ENCODE measurements at places on chromosomes 11 and 22. TPM values are rescaled to one million over a fixed set of nuclear protein-coding genes. Genes with fewer than 3 reads are reported as not detected.

DNA sequence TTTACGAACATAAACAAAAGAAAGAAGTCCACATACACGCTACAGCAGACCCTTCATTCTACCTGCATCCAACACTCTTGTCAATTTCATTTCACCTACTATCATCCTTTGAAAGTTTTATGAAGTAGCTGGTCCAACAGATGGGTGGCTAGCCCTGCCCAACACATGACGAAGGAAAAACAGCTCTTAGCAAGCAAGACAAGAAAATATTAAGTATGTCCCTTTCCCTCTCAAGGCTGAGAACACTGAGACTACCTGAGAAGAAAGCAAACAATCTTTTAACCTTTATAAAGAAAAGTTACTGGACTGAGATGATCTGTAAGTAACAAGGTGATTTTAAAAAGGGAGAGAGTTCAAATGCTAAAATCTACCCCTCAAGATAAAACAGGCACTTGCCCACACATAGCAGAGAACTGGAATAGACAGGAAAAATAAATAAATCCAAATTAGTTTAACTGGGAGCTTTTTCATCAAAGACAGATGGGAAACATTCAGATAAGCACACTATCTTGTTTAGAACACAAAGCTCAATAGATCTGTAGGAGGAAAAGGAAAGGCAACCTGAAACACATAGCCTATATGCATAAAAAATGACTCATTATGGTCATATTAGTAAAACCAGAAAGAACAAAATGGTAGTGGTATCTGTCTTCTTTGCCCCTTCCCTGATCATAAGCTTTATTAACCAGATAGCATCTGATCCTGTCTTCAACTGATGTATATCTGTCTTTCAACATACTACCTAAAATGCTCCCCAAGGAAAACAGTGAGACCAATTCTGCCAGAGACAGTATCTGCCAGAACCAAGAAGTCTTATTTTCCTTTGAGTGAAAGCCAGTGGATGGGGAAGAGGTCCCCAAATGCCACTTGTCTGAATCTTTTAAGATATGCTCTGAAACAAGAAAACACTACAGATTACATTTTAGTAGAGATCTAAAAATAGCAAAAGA is 104.3 kb downstream of the MRTFA start:
- DNase-seq = no peak

DNA sequence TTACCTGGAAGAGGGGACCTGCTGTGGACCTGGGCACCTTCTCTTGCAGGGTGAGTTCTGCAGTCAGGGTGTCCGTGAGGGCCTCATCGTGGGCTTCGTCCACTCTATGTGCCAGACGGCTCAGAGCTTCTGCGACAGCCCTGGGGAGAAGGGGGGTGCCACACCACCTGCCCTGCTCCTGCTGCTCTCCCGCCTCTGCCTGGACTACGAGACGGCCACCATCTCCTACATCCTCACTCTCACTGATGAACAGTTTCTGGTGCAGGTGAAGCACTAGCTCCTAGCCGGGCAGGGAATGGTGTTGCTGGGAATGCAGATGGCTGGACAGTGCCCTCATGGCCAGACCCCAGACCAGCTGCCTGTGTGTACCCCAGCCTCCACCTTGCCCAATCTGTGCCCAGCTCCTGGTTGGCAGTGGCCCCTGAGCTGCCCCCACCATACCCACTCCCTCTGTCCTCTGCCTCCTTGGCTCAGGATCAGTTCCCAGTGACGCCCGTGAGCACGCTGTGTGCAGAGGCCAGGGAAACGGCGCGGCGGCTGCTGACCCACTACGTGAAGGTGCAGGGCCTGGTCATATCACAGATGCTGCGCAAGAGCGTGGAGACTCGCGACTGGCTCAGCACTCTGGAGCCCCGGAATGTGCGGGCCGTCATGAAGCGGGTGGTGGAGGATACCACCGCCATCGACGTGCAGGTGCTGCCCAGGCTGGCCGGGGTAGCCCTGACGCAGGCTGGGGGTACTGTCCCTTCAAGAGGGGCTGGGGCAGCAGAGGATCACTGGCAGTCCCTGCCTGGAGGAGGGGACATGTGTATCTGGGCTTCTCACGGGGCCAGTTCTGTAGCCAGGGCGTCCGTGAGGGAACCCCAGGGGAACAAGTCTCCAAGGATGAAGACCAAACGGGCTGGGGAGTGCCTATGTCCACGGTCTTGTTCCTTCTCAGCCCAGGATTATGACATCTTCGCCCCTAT is 2.2 kb upstream of the TM7SF2 start:
- DNase-seq = no peak

Gene SEC14L6
- 0.33 TPM for total RNA-seq

GRCh38 chr11:119161871-119162270 is 6.7 kb upstream of the NLRX1 start:
- no peak for DNase-seq

- DNase-seq = no peak
These were observed 29.9 kb downstream of the C11orf96 start for GRCh38 chr11:43972366-43972765.

DNA sequence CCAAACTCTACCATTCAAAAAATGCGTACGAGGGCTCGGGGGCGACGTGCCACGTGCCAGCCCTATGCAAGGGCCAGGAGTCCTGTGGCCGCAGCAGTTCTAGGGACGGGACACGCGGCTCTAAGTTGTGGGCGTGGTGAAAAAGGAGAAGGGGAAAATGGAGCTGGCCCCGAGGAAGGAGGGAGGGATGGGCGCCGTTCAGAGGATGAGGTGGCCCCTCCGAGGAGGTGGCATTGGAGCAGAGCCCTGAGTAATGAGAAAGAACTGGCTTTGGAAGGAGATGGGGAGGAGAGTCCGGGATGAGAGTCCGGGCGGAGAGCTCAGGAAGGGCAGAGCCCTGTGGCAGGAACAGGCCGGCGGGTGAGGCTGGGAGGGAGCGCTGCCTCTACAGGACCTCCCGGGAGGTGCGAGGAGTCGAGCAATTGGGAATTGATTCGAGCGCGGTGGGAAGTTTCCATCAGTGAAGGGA is 21.0 kb downstream of the OTUB1 start:
- peak; percentile 20 for DNase-seq

Gene SLC22A12
- total RNA-seq = not detected

GRCh38 chr22:44068422-44069191 is 44.5 kb downstream of the PARVB start:
- no peak for DNase-seq

DNA sequence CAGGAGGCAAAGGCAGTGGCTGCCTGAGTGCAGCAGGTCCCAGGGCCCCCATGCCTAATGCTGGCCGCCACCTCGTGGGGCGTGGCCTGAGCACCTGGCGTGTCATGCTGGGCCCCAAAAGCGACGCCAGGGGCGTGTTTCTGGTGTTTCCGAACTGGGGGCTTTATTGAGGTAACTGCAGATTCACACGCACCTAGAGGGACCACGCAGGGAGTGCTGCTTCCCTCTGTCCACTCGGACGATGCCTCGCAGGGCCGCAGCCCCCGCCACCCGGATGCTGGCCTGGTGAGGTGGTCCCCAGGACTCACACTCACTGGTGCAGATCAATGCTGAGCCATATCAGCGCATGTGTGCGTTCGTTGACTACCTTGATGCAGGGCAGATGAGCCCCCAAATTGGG is 736.2 kb downstream of the BRD1 start:
- no peak for DNase-seq

GRCh38 chr11:26144291-26144690 is 187.6 kb upstream of the ANO3 start:
- no peak for DNase-seq

Gene MS4A3
- total RNA-seq = not detected

Gene MIAT
- 0.50 TPM for total RNA-seq

GRCh38 chr11:74735365-74735928 is 4.2 kb upstream of the CHRDL2 start:
- DNase-seq = no peak
